Activated T-cell treated with anti-CD3 and anti-CD28 coated beads for 1 hour (primary cell): ENCODE measurements at places on chromosomes 12 and 14.
A peak's percentile ranks its signal among the peaks of the same experiment; 100 is the strongest.

- DNase-seq, result no peak
These were observed 67.8 kb upstream of the FICD start for GRCh38 chr12:108447168-108447832.

GRCh38 chr14:55329999-55330710 is 58.9 kb downstream of the FBXO34 start:
- no peak for DNase-seq

GRCh38 chr12:26162905-26163304 is 32.5 kb upstream of the SSPN start:
- no peak for DNase-seq

GRCh38 chr12:111741235-111741812 is 25.4 kb upstream of the ALDH2 start:
- no peak for DNase-seq

DNA sequence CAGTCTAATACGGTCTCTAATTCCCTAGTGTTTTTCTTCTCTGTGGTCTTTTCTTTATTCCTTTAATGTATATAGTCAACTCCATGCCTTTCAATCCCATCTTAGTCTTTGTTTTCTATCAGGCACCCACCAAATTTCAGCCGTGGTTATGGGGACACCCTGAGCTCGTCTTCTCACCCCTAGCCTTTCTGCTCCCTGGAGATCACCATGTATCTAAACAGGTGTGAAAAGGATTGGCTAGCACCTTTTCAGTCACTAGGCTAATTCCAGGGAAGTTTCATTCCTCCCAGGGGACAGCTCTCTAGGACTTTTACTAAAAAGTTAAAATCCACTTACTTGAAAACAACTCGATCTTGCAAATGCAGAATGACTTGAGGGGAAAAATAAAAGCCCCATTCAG is 291.3 kb downstream of the ETNK1 start:
- no peak for DNase-seq

- DNase-seq, result no peak
These were observed 15.0 kb downstream of the CEP128 start for GRCh38 chr14:80926397-80927082.

- DNase-seq, result no peak
These were observed at the start of gene HPD for GRCh38 chr12:121858662-121859572. Gene HPD (minus strand): TSS chr12:121858859. CDS start chr12:121858823, 36 bp downstream.

- DNase-seq, result no peak
These were observed 329.8 kb upstream of the SFSWAP start for GRCh38 chr12:131380965-131381705.

GRCh38 chr12:40145896-40146295 is 40.0 kb upstream of the SLC2A13 start:
- no peak for DNase-seq

DNA sequence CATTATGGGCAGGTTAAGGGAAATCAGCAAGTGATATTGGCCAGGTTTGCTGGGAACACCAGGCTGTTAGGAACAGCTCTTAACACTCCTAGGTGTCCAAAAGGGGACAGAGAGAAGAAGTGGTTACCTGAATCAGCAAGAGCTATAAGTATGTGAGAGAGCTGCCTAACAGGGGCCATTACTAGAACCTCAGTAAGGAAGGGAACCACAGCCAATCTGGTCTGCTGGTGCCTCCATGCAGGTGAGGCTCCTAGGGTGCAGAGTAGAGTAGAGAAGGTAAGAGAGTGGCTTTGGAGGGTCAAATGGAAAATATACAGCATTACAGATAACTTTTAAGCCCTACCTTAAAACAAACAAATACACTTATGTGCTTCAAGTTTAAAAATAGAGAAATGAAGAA is 36.6 kb upstream of the CCT2 start:
- DNase-seq, result no peak

DNA sequence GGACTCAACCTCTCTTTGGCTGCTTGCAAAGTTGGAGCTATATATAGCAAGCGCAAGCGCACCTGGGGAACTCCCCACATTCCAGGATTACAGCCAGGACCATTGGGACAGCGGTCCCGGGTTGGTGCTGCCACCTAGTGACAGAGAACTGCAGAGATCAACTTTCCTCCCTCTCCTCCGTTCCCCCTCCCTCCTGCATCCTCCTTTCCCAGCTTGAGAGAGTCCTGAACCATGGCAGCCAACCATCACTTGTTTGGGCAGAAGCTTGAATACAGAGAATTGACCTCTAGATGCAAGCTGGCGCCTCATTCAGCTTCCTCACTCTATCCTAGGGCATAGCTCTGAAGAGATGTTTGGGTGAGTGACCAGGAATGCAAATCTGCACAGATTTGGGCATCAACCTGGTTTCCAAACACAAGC is 17.4 kb upstream of the FLVCR2 start:
- DNase-seq, result peak; percentile 30

- DNase-seq, result no peak
These were observed at the start of gene COCH for GRCh38 chr14:30874120-30874998. Gene COCH (plus strand): TSS chr14:30874559. CDS start chr14:30874939, 380 bp downstream.

- no peak for DNase-seq
These were observed 162.4 kb downstream of the GARIN6 start for GRCh38 chr12:99809909-99810308.

GRCh38 chr12:105947906-105948305 is 190.8 kb downstream of the NUAK1 start:
- DNase-seq, result no peak

DNA sequence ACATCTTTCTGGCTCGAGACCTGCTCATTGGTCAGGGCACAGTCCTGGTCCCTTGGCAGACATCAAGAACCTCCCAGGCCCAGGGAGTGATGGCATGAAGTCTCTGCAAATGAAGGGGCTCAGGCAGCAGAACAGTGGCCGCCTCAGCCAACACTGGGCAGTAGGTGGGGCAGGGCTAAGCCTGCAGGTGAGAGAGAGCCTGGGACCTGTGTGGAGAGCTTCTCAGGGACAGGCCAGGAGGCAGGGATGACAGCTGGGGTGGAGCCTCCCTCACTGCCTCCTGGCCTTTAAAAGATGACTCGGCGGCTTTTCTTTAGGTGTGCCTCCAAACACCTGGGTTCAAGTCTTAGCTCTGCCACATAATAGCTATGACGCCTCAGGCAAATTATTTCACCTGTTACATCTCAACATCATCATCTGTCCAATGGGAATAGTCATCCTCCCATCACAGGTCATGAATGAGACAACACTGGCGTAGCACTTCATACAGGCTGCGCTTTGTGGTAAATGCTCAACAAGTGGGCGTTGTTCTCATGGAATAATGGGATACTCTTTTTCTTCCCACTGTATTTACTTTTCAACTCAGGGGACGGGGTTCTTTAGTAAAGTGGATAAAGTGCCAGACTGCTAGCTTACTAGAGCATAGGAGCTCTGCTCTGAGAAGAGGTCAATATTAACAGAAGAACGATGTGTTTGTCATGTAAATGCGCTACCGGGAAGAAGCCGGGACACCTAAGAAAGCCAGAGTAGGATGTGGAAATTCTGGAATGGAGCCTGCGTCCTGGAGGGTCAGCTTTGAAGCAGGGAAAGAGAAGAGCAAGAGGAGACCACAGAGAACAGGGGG is 277.4 kb downstream of the FOXN3 start:
- no peak for DNase-seq

- DNase-seq, result no peak
These were observed 166.2 kb downstream of the ANO2 start for GRCh38 chr12:5778821-5779220.

- DNase-seq, result peak; percentile 90
These were observed 31.2 kb downstream of the TC2N start for GRCh38 chr14:91835920-91836843.

GRCh38 chr12:96570579-96570978 is 81.2 kb downstream of the CFAP54 start:
- no peak for DNase-seq

GRCh38 chr12:47033081-47033480 is 46.3 kb upstream of the PCED1B start:
- DNase-seq, result no peak

- no peak for DNase-seq
These were observed 720.9 kb downstream of the FSCB start for GRCh38 chr14:43786066-43786762.

GRCh38 chr12:27493260-27493940 is 30.6 kb upstream of the PPFIBP1 start:
- DNase-seq, result no peak

DNA sequence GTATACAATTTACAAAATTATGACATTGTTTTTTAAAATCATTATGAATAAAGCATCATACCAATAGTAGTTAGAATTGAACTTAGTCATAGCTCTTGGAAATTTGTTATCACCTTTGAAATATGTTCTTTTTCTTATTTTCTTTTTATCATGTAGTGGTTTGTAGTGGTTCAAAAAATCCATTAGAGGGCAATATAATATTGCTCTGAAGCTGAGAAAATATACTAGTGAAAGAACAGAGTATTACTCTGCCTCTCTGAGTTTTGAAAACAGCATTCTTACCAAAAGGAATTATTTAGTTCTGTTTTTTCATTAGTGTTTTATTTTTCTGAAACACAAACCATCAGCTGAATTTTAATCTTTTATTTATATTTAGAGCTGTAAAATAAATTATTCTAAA is 76.2 kb downstream of the PDZRN4 start:
- DNase-seq, result no peak
